ENCODE measurements at places on chromosomes 11 and 22.

GRCh38 chr11:117735350-117735977 lies 61.6 kb downstream of the DSCAML1 start:
- no peak for DNase-seq

GRCh38 chr11:88420165-88420791 lies 82.7 kb upstream of the CTSC start:
- peak; percentile 89 for DNase-seq

DNA sequence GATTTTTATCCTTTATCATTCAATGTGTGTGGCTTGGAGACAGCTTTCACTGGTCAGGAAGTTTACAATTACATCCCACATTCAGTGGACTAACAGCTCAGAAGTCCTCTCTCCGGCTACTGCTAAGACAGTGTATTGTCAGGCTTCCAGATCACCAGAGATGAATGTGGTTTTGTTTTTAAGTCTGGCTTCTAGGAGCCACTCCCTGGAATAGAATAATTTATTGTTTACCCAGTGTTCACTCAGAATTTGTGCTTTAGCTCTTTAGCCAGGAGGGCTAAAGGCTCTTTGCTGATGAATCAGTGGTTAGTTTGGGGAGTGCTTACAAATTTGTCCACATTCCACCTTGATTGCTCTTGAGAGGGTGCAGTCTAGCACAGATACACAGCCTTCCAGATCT lies 26.5 kb downstream of the TRIM77 start:
- no peak for DNase-seq

DNA sequence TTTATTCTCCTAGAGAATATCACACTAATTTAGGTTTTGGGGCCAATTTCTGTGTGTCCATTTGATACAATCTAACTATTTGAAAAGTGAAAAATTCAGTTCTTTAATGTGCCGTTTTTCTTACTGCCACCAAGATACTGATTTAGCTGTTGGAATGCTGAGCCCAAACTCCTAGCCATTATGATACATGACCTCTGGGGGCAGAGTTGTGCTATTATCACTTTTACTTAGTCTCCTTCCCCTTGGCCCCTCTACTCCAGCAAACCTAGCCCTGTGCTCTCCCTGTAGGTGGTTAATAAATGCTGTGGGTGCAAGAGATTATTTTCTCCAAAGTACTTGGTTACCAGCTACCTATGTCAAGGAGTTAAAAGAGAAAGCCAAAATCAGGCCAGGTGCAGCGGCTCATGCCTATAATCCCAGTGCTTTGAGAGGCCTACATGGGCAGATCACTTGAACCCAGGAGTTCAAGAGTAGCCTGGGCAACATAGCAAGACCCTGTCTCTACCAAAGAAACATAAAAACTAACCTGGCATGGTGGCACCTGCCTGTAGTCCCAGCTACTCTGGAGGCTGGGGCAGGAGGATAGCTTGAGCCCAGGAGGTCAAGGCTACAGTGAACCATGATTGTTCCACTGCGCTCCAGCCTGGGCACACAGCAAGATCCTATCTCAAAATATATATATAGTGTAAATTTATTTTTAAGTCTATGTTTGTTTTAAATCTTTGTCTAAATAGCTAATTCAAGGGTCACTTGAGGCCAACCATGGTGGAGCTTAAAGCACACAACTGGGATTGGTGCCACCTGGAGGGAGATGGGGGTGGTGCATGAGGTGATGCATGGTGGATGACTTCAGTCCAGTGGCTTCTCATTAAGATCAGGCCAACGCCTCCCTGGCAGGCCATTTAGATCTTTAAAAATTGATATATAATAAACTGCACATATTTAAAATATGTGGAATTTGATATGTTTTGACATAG lies 193.2 kb upstream of the PLET1 start:
- peak; percentile 38 for DNase-seq

DNA sequence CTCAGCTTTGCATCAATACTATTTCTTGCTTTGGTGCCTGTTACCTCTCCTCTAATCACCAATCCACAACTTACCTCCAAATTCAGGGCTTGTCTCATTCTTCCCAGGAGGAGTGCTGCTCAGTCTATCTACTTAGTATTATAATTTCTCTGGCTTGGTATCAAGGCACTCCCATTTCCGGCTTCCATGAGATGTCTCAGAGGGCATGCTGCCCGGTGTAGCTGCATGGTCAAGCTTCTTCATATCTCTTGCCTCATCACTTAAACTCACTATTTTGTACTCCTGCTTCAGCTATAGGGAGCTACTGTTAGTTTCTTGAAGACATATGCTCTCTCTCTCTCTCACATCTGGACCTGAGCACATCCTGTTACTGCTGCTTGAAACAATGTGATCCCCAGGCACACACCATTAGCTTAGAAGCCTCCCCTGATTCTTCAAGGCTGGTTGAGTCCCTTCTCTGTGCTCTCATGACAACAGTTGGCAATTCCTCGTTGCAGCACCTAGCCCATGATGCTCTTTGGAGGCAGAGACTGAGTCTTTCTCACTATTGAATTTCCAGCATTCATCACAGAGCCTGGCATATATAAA lies 182.8 kb upstream of the SYN3 start:
- DNase-seq: peak; percentile 9
